ENCODE measurements at places on chromosomes 5 and 9.

GRCh38 chr5:71865665-71866320 lies 146.7 kb downstream of the CARTPT start:
- no peak for DNase-seq
- no peaks in the 10 kb centered on the region for H3K4me1 ChIP-seq
- H3K27ac ChIP-seq = no peak overlapping the region
- H3K36me3 ChIP-seq = no peaks in the 10 kb centered on the region
- H3K27me3 ChIP-seq = peaks cover 24% of the 10 kb centered on the region

DNA sequence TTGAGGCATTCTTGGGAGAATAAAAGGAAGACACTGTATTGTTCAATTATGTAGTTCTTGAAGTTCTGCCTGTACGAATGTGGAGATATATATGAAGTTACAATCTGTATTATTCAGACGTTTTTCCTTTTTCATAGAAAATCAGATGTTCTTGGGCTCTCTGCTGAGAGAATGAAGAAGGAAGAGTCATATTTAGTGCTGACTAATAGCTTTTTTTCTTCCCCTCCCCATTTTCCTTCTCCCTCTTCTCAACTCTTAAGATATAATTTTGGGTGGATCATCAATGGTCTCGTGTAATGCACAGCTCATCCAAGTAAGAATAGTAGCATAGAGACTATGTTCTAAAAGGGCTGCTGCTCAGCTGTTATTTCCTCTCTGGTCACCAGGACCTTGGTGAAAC lies 23.0 kb upstream of the FBXL7 start:
- no peak overlapping the region for H3K27ac ChIP-seq
- peaks cover 3% of the 10 kb centered on the region for H3K27me3 ChIP-seq
- no peaks in the 10 kb centered on the region for H3K36me3 ChIP-seq
- H3K4me1 ChIP-seq = no peaks in the 10 kb centered on the region

DNA sequence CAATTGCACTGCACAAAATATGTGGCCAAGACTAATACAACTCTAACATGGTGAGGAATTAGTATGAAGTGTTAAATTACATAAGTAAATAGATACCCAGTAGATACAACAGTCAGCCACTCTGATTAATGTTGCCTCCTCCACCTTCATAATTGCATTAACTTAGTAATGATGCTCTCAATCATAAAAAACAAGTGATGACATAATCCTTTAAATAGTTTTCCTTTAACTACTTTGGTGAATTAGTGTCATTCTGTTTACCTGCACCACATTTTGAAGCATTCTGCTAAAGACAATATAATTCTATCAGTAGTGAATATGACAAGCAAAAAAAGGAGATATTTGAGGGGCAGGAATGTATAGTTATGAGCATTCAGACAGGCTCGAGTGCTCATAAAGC lies 265.9 kb upstream of the SLC24A2 start:
- H3K27ac ChIP-seq = no peak overlapping the region
- no peaks in the 10 kb centered on the region for H3K27me3 ChIP-seq
- no peak overlapping the region for H3K4me3 ChIP-seq

DNA sequence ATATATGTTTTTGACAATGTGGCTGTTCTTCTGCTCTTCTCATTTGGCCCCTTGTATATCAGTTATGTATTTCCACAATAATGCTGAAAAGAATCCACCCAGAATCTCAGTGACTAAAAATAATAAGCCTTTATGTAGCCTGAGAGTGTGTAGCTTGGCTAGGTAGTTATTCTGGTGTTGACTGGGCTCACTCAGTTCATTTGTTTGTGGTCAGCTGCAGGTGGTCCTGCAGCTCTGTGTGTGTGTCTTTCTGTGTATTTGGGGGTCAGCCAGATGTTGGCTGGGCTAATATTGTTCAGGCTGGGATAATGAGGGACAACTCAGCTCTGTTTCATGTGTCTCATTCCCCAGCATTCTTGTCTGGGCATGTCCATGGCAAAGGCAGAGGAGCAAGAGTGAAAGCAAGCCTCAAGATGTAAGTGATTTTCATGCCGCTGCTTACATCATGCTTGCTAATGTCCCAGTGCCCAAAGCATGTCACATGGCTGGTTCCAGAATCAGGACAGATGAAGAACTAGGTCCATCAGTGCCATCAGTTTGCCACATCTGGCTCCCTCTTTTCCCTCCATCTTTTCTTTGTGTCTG lies 162.8 kb downstream of the KCTD16 start:
- H3K4me3 ChIP-seq = no peak overlapping the region
- H3K27ac ChIP-seq = no peak overlapping the region
- H3K27me3 ChIP-seq = no peaks in the 10 kb centered on the region

GRCh38 chr9:16753256-16753655 lies 117.2 kb downstream of the BNC2 start:
- H3K27me3 ChIP-seq = no peaks in the 10 kb centered on the region
- H3K27ac ChIP-seq = no peak overlapping the region
- no peaks in the 10 kb centered on the region for H3K36me3 ChIP-seq
- peaks cover 2% of the 10 kb centered on the region for H3K4me1 ChIP-seq
- DNase-seq = no peak

DNA sequence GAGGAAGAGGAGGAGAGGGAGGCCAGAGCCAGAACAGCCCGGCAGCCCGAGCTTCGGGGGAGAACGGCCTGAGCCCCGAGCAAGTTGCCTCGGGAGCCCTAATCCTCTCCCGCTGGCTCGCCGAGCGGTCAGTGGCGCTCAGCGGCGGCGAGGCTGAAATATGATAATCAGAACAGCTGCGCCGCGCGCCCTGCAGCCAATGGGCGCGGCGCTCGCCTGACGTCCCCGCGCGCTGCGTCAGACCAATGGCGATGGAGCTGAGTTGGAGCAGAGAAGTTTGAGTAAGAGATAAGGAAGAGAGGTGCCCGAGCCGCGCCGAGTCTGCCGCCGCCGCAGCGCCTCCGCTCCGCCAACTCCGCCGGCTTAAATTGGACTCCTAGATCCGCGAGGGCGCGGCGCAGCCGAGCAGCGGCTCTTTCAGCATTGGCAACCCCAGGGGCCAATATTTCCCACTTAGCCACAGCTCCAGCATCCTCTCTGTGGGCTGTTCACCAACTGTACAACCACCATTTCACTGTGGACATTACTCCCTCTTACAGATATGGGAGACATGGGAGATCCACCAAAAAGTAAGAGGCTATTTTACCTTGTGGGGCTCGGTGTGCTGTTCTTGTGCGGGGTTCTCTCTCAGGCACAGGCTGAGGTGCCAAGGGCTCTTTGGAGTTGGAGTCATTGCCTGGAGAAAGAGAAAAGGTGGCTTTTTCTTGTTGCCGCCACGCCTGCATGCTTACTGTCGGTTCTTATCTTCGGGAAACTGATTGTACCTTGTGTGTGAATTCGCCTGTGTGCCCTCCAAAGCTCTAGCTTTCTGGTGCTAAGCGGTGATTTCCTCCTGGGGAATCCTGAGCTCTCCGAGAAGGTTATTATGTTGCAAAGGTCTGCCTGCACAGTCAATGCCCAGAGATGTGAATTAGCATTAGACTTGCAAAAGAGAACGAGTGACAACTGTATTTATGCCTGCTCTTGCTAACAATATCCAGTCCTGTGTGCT lies at the start of gene ISL1:
ISL1 (plus strand) TSS at position 318 of the 991 bp plus-strand sequence; CDS start at position 542, 224 bp downstream.
- no peaks in the 10 kb centered on the region for H3K36me3 ChIP-seq
- no peak within 1 kb of the TSS for H3K27ac ChIP-seq
- peaks cover 21% of the 10 kb centered on the region for H3K4me1 ChIP-seq
- DNase-seq = peak; percentile 96
- peak within 1 kb of the TSS; percentile 55 for H3K4me3 ChIP-seq

GRCh38 chr5:7364226-7364875 lies 31.6 kb upstream of the ADCY2 start:
- no peaks in the 10 kb centered on the region for H3K36me3 ChIP-seq
- no peaks in the 10 kb centered on the region for H3K27me3 ChIP-seq
- DNase-seq = no peak
- no peak overlapping the region for H3K4me3 ChIP-seq
- no peak overlapping the region for H3K27ac ChIP-seq
- no peaks in the 10 kb centered on the region for H3K4me1 ChIP-seq

GRCh38 chr5:82018462-82018861 lies 46.6 kb downstream of the ATG10 start:
- no peaks in the 10 kb centered on the region for H3K36me3 ChIP-seq
- H3K27me3 ChIP-seq = no peaks in the 10 kb centered on the region
- peaks cover 3% of the 10 kb centered on the region for H3K4me1 ChIP-seq
- H3K4me3 ChIP-seq = no peak overlapping the region

GRCh38 chr9:76539180-76539579 lies 80.2 kb downstream of the GCNT1 start:
- no peaks in the 10 kb centered on the region for H3K36me3 ChIP-seq
- H3K4me3 ChIP-seq = no peak overlapping the region
- H3K27ac ChIP-seq = no peak overlapping the region
- DNase-seq = no peak
- peaks cover 3% of the 10 kb centered on the region for H3K4me1 ChIP-seq
- no peaks in the 10 kb centered on the region for H3K27me3 ChIP-seq

- peaks cover 1% of the 10 kb centered on the region for H3K4me1 ChIP-seq
- no peaks in the 10 kb centered on the region for H3K36me3 ChIP-seq
- H3K27ac ChIP-seq = no peak overlapping the region
- H3K27me3 ChIP-seq = peaks cover 30% of the 10 kb centered on the region
Observed at GRCh38 chr9:98594546-98595160, 114.1 kb downstream of the GABBR2 start.
